ENCODE measurements at places on chromosomes 16 and 17.

DNA sequence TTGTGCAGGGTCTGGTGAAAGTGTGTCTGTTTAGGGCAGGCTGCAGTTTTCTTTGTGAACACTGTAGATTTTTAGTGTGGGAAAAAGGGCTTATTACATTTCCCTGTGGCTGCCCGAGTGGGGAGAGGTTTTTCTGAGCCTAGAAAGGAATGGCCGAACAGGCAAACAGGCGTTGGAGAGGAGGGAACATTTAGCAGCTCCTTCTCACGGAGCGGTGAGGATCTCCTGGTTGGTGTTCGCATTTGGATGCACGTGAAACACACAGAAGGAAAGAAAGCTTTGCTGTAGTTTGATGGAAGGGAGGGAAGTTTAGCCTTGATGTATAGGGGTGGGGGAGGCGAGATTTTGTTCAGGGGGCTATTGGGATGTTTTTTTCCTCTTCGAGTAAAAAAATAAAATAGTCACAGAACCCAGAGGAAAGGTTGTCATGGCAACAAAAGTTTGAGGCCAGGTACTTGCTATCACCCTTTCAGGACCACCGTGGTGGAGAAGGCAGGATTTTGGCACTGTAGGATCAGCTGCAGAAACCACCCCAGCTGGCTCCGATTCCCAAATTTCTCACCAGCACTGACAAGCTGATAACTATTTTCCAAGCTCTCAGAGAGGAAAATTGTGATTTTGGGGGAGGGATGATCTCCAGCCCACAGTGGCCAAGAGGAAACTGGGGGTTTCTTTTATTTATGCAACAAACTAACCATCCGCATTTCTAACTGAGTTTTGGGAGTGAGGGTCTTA is 3.5 kb downstream of the GSG1L start:
- ATAC-seq: no peak

- no peak for ATAC-seq
Measured at GRCh38 chr17:65609749-65610148, 48.3 kb upstream of the AXIN2 start.

DNA sequence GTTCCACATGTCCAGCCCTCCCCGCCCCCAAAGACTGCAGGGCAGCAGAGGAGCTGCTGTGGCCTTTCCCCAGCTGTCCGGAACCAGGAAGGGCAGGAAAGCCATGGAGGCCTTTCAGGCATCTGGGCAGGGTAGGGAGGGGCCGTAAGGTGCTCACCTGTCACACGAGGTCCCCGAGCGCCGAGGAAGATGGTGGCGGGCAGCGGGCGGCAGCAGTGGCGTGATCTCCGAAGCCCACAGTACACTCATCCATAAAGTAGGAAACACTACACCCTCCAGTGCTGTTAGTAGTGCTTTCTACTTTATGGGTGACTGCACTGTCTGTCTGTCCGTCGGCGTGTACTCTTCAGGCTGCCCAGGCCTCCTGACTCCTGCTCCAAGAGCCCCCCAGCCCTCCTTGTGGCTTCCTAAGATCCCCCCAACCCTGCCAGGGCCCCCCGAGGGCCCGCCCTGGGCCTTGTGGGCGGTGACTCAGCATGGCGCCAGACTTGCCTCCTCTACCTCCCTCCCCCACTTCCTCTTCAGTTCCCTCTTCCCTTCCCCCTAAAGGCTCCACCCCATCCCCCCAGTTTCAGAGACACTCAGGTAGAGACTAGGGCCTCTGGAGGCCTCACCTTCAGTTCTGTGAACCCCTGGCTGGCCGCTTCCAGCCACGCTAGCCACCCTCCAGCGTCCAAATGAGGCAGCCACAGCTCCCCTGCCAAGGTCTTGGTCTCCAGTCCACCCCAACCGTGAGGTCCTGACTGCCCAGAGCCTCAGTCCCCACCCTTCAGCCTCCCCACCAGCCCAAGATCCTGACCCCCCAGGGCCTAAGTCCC is 2.6 kb upstream of the TSPOAP1 start:
- no peak for ATAC-seq

DNA sequence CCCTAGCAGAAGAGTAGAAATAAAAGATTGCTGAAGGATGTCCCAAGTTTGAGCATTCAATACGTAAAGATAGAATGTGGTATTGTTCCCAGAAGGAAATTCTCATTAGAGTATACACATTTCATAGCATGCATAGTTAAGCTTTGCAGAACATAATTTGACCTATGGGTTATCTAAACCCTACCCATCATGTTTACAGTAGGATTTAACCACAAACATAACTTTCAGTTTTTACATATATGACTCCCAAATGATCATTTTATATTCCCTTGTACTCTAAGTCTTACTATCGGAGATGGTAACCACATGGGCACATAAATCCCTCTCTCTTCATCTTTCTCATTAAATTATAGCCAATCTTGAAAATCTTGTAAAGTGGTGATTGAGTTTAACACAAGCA is 50.9 kb downstream of the SYNRG start:
- ATAC-seq: no peak

DNA sequence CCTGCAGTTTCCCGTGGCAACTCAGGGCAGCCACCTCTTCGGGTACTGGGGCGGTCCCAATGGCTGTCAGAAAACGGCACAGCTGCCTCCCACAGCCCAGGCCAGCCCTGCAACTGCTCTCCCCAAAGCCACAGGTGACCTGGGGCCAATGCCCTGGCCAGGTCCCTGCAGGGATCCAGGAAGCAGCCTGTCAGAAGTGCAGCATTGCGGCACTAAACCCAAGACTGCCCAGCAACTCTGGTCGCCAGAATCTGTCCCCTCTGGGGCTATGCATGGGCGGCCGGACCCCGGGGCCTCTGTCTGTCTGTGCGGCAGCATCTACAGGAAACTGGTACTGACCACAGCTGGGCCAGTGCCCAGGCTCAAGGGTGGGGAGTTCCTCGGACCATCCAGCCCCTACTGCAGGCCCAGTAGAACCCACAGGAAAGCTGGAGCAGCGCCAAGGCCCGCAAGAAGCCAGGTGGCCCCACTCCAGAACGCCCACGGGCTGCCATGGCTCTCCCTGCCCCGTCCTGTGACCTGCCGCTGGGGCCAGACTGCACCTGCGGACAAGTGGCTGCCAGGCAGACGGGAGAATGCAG is 5.5 kb downstream of the CYBC1 start:
- ATAC-seq: no peak

GRCh38 chr16:23072084-23072599 is 77.1 kb downstream of the USP31 start:
- ATAC-seq: no peak

DNA sequence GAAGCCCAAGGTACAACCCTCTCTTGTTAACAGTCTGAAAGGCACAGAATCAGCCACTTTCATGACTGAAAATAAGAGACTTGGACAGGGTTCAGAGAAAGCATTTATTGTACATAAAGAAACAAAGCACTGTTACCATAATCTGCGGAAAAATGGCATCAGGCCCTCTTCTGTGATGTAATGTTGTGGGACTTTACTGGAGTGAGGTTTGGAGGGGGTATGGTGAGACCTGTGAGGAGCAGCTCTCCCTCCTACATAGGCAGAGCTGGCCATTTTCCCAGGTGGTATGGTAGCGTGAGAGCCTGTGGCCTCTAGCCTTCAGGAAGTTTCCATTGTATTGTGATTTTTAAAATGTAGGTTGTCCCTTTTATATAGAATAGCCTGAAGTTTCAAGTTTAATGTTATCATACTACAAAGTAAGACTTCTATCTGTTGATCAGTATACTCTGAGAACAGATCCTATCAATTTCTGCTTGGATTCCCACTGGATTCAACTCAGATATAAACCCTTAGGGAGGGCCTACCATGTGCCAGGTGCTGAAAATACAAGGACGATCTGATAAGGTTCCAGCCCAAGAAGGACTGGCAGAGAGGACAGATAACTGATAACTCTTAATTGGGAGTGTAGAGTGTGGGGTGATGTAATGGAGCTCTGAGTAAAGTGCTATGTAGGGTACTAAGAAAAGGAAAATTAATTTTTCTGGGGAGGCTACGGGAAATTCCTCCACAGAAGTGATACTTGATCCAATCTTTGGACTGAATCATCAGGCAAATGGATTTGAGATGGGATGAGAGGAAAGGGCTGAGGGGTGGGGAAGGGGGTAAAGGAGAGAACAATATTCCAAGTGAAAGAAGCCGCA is 4.1 kb upstream of the YPEL2 start:
- ATAC-seq: no peak

DNA sequence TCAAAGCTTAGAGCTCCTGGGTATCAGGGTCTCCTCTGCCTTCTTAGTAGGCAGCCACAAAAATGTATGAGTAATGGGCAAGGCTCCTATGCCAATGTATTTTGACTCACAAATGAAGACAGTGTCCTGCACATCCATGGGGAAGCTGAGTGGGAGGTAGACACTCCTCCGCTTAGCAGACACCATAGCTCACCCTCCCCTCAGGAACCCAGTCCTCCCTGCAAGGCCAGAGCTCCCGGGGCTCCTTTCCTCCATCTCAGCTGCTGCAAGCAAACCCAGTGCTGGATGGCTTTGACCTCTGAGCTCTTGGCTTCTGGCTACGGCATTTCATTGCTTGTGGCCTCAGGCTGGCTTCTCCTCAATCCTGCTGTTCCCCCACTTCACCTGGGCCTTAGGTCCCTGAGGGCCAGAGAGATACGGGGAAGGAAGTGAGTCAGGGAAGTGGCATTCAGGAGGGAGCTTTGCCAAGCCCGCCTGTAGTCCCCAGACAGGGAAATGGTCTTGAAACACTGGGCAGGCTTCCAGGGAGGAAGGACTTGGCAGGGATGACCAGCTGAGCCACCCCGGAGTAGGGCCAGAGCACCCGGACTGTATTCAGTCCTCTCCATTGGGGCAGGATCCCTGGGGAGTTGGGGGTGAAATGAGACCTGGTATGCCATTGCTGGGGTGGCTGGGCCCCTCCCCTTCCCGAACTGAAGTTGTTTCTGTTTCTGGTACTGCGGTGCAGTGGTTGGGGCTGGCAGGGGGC is 4.5 kb downstream of the ABCC3 start:
- ATAC-seq: no peak

DNA sequence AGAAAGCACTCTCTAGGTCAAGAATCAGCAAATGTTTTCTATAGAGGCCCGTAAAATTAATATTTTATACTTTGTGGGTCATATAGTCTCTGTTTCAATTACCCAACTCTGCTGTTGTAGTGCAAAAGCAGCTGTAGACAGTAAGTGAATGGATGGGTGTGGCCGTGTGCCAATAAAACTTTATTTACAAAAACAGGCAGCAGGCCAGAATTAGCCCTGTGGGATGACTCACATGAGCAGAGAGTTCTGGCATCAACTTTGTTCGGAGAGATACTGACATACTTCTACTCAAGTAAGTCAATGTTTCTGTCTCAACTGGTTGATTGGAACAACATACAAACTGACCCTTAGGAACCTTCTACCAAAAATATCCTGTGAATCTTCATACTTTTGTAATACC is 616.2 kb downstream of the MAF start:
- no peak for ATAC-seq

DNA sequence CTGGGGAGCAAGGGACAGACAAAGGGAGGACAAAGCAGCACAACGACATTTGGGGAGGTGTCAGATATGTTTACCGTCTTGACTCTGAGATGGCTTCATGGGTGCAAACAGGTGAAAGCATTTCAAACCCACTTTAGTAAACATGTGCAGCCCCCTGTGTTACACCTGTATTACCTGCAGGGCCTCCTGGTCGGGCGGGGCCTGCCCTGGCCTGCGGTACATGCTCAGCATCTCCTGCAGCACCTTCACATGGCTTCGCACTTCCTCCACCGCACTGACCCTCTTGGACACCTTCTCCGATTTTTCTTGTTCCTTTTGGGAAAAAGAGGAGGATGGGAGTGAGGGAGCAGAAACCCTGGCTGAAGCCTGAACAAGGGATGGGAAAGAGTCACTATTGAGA is 24.5 kb downstream of the GGA2 start:
- ATAC-seq: no peak

DNA sequence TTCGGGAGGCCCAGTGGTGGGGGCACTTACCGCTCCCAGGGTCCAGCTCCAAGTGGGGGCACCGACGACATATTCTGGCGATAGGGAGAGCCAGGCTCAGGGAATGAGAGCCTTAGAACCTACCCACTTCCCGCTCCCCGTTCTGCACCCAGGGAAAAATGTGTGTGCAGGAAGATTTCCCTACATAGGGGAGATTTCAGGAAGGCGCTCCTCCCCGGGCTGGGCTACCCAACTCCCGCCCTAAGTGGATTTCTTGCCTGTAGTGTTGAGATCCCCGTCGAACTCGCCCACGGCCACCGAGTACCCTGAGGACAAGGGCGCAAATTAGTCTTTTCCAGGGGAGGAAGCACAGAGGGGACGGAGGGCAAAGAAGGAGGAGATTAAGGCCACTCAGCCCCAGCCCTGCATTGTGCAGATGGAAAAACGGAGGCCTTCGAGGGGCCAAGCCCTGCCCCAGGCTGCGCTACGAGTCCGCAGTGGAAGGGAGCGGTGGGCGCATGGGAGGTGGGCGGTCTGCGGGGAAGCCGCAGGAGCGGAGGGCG is 5.1 kb downstream of the ITGA2B start:
- ATAC-seq: no peak

GRCh38 chr17:1573932-1574696 is 11.5 kb upstream of the PITPNA start:
- peak; percentile 84 for ATAC-seq

DNA sequence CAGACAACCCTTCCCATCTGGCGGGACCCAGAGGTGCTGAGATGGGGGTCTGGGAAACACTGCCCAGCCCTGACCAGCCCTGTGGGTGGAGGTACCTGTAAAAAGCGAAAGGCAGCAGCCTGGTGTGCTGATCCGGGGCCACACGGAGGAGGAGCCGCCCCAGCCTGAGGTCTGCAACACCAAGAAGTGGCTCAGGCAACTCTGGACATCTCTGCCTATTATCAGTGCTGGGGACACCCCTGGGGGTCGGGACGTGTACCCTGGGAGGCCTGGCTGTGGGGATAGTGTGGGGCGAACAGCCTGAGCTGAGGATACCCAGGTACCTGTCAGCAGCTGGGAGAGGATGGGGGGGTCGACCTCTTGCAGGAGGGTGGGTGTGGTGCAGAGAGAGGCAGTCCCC is 18.0 kb downstream of the ZNF276 start:
- no peak for ATAC-seq

DNA sequence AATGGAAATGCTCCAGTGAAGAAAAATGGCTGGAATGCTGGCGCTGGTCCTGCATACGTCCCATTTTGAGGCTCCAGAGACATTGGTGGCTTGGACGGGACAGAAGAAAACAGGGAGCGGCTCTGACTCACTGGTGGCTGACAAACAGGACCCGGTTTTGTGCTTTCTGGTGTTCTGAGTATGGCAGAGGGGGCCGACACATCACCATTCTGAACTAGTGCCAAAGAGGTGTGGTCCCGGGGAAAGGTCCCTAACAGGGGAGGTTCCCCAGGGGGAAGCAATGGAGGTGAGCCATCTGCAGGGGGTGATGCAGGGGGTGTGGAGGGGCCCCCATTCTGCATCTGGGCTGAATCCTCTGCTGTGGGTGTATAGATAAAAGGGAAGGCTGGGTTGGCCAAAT is 8.3 kb downstream of the ANKRD40 start:
- no peak for ATAC-seq

DNA sequence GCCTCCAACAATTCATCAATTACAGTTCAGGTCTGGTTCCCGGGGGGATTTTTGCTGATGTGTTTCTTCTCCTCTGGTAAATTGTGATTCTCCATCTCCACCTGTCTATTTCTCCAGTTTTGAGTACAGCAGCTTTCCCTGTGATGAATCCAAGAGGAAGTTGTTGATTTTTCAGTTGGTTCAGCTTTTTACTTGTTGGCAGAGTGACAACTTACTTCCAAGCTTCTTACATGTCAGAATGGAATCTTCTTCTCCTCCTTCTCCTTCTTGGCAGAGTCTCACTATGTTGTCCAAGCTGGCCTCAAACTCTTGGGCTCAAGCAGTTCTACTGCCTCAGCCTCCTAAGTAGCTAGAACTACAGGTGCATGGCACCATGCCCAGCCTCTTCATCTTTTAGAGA is 33.4 kb upstream of the TMEM92 start:
- ATAC-seq: no peak

GRCh38 chr17:45228763-45229539 is 7.3 kb downstream of the FMNL1 start:
- peak; percentile 59 for ATAC-seq
